ENCODE measurements at places on chromosomes 11 and 22. TPM values are rescaled to one million over a fixed set of nuclear protein-coding genes. Genes with fewer than 3 reads are reported as not detected.

The CSNK2A3 gene
- 0.32 TPM for total RNA-seq

The ZFTA gene
- total RNA-seq = 3.3 TPM

GRCh38 chr11:9784602-9785315 lies 120.9 kb downstream of the SWAP70 start:
- DNase-seq = no peak
- no peak overlapping the region for H3K4me3 ChIP-seq
- no peak overlapping the region for H3K27ac ChIP-seq
- H3K36me3 ChIP-seq = peaks cover 9% of the 10 kb centered on the region
- H3K4me1 ChIP-seq = no peaks in the 10 kb centered on the region

- H3K4me1 ChIP-seq = no peaks in the 10 kb centered on the region
- peaks cover 8% of the 10 kb centered on the region for H3K27me3 ChIP-seq
- no peak overlapping the region for H3K27ac ChIP-seq
- no peak overlapping the region for H3K4me3 ChIP-seq
- no peak for DNase-seq
These were observed 25.5 kb downstream of the EMID1 start for GRCh38 chr22:29230972-29231875.

GRCh38 chr11:115051938-115052590 lies 373.7 kb downstream of the NXPE2 start:
- no peak for DNase-seq
- no peaks in the 10 kb centered on the region for H3K27me3 ChIP-seq
- no peaks in the 10 kb centered on the region for H3K4me1 ChIP-seq
- H3K36me3 ChIP-seq = no peaks in the 10 kb centered on the region
